ENCODE measurements at places on chromosomes 13 and 19.

- DNase-seq, result no peak
These were observed 379.6 kb downstream of the SLITRK6 start for GRCh38 chr13:85419611-85420010.

DNA sequence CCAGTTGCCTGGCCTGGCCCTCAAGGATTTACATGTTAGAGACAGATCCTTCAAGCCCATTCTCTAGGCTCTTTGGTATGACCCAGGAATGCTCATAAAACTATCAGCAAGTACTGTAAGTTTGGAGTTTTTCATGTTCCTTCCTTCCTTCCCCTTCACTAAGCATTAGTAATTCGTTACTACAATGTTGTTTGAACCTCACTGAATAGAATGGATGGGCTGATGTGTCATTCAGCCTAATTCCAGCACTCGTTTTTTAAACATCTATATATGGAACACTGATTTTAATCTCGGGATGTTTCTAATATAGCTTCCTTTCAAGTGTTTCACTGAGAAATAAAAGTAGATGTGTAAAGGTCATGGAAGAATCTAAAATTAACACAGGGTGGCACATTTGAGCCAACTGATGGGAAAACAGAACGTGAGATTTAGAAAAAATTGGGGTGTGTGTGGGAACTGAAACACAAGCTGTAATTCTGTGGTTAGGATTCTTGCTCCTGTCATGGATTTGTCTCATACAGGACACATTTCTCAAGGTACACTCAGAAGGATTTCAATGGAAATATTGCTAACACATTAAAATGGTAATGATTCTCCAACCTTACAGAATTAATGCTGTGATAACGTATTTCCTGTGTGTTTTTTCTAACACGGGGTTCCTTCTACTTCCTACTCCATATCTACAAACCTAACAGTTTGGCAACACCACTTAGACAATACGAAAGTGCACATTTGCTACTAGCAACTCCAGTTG is 93.4 kb downstream of the FLT1 start:
- no peak for DNase-seq

DNA sequence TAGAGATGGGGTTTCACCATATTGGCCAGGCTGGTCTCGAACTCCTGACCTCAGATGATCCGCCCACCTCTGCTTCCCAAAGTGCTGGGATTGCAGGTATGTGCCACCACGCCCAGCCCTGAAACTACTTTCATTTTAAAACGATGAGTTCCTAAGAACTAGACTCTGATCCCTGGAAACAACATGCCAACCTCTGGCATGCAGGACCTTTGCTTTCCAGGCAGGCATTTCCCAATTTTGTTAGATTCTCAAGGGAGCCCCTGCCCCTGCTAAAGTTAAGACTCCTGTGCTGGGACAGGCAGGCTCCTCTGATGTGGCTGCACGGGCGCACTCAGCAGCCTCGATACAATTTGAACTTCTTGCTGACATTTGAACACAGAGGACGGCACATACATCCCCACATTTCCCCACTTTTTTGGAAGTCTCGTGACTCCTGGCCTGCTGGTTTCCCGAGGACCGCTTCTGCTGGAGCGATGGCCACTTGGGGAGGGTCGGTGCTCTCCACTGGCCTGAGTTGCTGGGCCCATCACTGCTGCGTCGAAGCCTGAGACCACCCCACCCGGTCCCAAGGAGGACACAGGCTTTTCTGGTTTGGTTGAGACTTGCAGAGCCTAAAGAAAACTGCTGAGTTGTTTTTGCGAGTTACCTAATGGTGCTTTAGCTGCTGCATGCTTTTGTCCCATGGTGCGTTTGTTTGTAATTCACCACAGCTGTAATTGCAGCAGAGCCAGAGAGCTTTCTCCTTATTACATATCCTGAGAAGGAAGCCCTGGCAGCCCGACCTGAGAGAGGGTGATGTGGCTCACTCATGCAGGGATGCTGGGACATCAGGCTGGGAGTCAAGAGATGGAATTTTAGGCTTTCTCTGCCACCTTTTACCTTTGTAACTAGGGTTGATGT is 8.2 kb downstream of the ATP11A start:
- no peak for DNase-seq

GRCh38 chr19:50167314-50167721 is 4.2 kb upstream of the IZUMO2 start:
- DNase-seq, result no peak

- no peak for DNase-seq
These were observed 11.3 kb upstream of the SHKBP1 start for GRCh38 chr19:40565355-40565754.

DNA sequence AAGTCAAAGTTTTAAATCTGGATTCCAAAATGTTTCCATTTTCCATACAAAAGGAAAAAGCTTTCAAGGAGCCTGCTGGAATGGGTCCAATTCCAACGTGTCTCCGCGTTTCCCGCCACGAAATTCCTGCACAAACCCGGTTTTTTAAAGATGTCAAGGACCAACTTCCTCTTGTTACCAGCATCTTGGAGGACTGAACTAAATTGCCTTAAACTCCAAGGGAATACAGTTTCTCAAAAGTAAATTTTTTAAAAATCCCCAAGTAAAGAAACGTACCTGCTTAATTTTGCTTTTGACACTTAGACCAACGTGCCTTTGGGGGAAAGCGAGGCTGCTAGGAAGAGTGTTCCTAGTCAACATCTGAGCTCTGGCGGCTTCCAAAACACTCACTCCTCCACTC is 12.3 kb upstream of the SOX1 start:
- DNase-seq, result no peak

GRCh38 chr19:44582581-44583265 is 30.6 kb upstream of the IGSF23 start:
- no peak for DNase-seq

- no peak for DNase-seq
These were observed 14.4 kb downstream of the MYO16 start for GRCh38 chr13:108643646-108644353.

DNA sequence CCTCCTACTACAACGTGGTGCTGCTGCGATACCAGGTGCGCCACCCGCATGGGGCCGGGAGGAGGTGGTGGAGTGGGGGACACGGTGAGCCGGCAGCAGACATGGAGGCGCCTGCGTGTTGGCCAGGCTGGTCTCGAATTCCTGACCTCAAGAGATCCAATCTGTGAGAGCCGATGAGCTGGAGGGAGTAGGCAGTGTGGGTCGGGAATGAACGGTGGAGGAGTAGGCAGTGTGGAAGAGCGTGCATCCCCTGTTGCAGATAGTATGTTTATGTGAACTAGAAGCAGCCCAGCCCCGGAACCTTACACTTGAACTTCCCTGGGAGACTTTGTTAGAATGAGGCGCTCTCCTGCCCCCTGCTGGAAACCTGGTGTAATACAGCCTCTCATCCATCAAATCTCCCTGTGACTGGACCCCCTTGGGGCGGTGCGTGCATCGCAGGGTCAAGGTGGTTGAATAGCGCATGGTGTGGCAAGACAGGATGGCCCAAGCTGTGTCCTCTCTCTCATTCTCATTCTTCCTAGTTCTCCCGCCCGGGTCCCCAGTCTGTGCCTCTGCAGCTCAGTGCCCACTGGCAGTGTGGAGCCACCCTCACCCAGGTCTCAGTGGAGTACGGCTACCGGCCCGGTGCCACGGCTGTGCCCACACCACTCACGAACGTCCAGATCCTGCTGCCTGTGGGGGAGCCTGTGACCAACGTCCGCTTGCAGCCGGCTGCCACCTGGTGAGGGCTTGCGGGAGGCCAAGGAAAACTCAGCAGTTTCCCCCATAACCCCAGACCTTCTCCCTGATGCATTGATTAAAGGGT is 10.5 kb upstream of the B3GNT3 start:
- peak; percentile 27 for DNase-seq

GRCh38 chr13:113493315-113493951 is 2.9 kb upstream of the DCUN1D2 start:
- DNase-seq, result peak; percentile 30

DNA sequence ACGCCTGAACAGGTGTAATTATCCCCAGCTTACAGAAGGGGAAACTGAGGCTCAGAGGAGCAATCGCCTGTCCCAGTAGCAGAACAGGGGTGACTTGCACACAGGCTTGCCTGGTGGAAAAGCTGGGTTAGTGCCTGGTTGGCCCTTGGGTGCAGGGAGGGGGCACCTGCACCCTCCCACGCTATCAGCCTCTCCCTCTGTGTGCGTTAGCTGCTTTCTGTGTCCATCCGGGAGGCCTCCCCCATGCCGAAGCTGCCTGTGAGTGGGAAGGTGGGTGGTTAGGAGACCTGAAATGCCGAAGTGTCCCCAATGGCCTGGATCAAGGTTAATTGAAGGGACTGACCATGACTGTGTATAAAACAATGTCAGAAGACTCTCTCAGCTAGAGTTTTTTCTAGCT is 295.0 kb downstream of the ZNF536 start:
- no peak for DNase-seq

DNA sequence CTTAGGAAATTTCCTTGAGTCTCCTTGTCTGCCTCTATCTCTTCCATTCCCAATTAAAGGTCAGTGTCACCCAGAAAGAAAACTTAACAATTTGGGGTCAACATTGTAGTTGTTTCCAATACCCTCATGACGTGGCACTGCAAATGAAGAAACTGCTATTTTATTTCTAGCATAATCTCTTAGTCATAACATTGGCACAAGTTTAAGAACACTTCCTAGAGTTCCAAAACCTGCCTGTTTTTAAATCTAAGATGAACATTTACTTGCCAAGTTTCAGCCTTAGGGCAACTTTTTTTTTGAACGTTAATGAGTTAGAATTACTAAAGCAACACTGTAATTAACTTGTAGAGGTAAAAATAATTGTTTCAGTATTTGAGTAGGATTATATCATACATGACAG is 108.0 kb downstream of the LMO7 start:
- no peak for DNase-seq

- DNase-seq, result no peak
These were observed 106.7 kb upstream of the PEG3 start for GRCh38 chr19:56947206-56947605.

- no peak for DNase-seq
These were observed 14.8 kb upstream of the NOP53 start for GRCh38 chr19:47730521-47730889.

- no peak for DNase-seq
These were observed 12.6 kb downstream of the FSD1 start for GRCh38 chr19:4316956-4317355.

DNA sequence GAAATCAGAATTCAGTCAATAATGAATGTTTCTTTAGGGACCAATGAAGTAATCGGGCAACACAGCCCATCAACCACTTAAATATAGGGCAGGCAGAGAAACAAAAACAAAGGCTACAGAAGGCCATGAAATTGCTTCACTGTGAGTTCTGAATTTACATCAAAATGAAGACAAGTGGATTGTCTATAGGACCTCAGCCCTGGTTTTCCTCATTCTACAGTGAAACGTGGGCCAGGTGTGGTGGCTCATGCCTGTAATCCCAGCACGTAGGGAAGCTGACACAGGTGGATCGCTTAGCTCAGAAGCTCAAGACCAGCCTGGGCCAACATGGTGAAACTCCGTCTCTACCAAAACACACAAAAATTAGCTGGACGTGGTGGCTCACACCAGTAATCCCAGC is 416.0 kb downstream of the KLF12 start:
- DNase-seq, result no peak

GRCh38 chr19:31255174-31255799 is 93.9 kb downstream of the TSHZ3 start:
- DNase-seq, result no peak

Measured in NCI-H510A (cell line).